ENCODE measurements at places on chromosomes 16 and 17. TPM values are rescaled to one million over a fixed set of nuclear protein-coding genes. Genes with fewer than 3 reads are reported as not detected.

The CA4 gene
- not detected for total RNA-seq

The BTBD17 gene
- not detected for total RNA-seq

The NLRC3 gene
- not detected for total RNA-seq

DNA sequence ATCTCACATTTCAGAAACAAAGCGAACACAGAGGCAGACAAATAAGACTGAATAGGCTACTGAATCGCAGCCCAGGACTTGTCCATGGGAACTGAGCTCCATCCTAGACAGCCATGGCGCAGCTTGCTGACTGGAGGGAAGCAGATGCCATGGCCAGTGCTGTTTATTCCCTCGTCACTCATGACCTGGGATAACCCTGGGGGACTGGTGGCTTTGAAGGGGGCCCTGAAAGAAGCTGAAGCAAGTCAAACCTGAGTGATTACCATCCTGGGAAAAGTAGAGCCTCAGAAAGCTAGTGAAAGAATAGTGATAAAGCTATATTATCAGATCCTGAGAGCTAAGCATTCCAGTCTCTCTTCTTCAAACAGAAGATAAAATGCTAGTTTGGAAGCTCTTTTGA lies 94.1 kb downstream of the RPGRIP1L start:
- peak; percentile 80 for DNase-seq

GRCh38 chr17:30389756-30390300 lies 11.1 kb downstream of the CPD start:
- DNase-seq, result no peak
